Ammon's horn (tissue), 1 donor: ENCODE measurements at places on chromosomes 6 and 20.

GRCh38 chr20:47139934-47140535 is 216.5 kb downstream of the ZMYND8 start:
- DNase-seq = no peak

DNA sequence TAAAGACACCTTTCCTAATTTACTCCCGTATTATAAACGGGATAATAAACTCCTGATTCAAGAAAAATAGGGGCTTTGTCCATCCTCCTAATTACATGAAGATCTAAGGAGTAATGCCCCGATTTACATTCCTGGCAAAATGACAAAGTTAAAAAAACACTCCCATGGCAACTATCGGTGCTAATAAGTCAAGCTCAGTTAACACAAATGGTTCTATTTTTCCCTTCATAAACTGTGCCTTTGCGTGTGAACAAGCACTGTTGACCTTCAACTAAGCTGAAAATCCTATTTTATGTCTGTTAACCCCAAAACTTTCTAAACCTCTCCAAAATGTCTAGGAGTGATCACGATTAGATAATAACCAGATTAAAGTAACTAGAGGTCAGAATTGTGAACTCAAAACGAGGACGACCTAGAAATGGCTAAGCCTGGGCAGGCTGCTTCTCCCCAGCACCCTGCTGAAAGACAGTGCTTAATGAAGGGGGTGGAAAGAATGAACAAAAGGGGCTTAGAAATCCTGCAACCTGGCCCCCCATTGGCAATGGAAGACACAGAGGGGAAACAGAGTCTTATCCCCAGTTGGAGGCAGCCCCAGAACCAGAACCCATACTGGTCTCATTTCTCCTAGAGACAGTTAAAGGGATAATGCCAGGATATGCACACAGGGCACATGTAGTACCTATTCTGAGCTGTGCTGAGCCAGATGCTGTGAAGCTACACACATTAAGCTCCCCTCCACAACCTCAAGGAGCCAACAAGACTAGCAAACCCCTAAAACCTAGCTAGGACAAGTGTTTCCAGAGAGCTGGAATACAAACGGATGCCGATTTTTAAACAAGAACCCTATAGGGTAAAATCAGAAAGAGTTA is 23.0 kb downstream of the SLC23A2 start:
- DNase-seq = no peak

DNA sequence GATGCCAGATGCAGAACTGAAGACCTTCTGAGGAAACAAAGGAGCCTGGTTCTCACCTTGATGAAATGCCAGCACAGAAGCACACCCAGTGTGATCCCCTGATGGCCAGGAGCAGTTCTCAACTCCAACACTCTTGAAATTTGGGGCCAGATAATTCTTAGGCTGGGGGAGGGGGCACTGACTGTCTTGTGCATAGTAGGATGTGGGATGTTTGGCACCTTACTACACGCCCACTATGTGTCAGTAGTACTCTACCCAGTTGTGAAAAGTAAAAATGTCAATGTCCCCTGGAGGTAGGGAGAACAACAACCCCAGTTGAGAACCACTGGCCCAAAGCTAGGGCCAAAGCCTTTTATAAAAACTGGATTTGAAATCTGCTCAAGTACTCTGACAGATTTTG is 398.3 kb upstream of the ARID1B start:
- no peak for DNase-seq

DNA sequence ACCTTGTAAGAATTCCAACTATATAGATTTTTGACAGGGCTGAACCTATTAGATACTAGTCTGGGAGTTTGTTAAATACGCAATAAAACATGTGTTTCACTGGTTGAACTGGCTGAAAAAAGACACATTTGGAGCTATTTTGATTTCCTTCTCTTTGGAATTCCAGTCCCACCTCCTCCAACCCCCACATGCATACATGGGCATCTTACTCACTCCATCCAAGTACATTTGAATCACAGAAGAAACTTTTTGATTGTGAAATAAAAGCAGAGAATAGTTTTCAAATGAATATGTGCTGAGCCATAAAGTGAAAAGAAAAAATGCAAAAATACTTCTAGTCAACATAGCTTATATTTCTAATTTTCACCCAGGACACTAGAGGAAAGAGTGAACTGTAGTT is 33.9 kb upstream of the STXBP5 start:
- no peak for DNase-seq

DNA sequence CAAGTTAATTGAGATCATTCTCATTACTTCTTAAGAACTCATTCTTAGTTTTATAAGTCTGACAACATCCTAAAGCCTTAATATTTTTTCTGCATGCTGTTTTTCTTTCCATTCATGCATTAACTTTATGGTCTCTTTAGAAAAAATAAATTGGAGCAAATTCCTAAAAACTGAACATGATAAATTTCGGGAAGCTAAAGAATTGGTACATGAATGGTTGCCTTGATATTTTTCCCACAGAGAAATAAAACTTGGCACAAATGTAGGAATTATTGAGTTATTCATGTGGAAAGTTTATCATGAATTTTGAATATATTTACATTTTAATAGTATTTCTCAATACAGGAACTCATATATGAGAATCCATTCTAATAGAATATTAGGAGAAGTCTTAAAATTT is 115.9 kb downstream of the BMP5 start:
- DNase-seq = no peak

DNA sequence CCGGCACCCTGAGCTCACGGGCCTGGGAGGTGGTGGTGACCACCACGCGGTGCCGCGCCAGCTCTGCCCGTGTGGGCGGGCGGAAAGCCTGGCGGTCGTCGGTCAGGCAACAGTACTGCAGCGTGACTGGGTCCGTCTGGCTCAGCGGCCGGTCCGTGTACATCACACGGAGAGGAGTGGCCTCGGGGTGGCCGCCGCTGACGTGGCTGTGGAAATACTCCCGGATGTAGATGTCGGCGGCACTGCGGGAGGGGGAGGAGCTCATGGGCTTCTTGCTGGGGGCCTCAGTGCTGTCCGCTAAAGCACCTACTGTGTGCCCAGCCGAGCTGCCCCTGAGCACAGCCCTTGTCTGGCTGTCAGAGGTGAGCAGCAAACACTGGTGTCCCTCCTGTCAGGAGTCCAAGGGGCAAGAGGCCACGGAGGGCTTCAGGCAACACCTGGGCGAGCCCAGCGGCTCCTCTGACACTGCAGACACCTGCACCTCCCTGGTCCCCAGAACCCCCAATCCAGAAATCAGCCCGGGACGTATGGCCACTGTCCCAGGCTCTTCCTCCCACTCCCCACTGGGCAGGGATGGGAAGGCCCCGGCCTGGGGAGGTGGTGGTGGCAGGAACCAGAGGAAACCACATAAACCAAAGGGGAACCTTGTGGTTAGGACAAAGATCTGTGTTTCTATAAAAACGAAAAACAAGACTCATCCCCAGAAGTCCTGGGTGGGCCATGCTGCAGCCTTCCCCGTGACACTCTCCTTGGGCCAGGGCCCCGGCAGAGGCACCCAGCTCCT is 6.5 kb downstream of the HELZ2 start:
- DNase-seq = peak; percentile 53

GRCh38 chr6:145547594-145548335 is 187.6 kb downstream of the EPM2A start:
- peak; percentile 69 for DNase-seq

- no peak for DNase-seq
These were observed 30.5 kb downstream of the CNR1 start for GRCh38 chr6:88135578-88136114.

DNA sequence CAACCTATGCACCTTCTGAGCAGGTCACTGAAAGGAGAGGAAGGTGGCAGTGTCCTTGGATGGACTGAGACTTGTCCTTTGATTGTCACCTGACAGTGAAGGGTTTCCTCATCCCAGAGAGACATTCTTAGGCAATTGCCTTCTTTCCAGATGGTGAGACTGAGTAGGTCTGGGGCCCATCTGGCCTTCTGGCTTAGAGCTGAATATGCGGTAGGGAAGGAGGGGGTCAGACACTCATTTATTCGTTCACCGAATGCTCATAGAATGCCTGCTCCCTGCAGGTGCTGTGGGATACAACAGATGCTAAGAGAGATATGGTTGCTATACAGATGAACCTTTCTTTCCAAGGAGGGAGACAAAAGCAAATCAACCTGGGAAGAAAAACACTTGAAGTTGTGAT is 76.8 kb downstream of the BMP6 start:
- DNase-seq = no peak

DNA sequence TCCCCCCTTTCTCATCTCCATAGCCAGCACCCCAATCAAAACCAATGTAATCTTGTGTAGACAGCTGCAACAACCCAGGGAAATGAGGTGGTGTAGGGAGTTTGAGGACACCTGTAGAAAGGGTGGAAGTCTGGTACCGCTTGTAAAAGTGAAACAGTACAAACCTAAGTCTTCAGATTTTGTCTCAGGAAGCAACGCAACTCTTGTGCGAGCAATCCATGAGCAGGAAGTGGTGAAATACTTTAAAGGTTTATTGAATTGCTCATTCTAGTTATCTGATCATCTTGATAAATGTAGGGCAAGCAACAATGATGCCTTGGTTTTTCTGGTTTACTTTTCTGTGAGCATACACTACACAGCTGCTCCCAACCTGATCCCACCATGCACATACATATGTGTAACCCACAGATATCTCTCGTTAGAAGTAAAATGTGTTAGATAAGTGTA is 71.1 kb upstream of the THEMIS start:
- no peak for DNase-seq

GRCh38 chr20:56859801-56860261 is 230.7 kb downstream of the TFAP2C start:
- DNase-seq = no peak

- DNase-seq = no peak
These were observed 86.5 kb downstream of the TRMT11 start for GRCh38 chr6:126072834-126073233.

DNA sequence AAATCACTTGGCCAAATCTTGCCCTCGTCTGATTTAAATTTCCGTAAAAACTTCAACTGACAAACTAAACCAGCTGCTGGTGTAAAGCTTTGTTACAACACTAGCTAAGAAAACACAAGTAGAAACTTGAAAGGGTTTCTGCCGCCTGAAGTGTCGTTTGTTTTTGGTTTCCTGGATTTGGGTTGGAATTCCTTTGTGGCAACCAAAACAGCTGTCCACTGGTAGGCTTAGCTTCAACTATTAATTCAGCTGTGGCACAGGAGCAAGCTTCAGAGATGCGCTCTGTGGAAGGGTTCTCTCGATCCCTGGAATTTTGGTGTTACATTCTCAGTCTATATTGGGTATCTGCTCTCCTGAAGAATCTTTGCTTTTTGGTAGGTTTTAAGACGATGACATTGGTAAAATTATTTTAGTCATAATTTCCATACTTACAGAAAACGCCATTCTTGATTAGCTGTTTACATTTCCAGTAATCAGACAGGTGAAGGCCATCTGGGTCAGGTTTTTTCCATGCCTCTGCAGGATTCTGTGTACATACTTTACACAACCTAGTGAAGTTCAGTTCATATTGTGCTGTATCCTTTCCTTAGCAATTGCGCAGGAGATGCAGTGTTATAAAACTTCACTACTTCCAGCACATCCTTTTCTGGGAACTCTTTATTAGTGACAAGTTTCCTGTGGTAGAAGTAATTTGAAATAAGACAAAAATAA is 29.9 kb upstream of the SAMD3 start:
- no peak for DNase-seq

GRCh38 chr6:139204978-139205377 is 70.1 kb downstream of the HECA start:
- DNase-seq = no peak

DNA sequence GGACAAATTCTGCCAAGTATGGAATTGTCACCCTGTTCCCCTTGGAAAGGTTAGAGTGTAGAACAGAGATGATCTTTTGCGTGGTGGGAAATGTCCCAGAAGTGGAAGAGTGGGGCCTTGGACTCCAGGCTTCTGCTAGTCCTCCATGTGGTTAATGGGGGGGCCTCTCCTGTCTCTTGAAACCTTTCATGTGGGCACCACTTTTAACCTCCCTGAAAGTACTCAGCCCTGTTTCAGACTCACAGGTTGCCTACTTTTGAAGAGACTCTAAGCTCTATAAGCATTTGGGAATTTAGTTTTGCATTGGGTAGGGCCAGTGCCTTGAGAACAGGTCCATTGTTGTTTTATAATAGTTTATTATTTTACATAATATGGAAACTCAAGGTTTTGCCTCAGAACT is 17.5 kb downstream of the RREB1 start:
- no peak for DNase-seq

GRCh38 chr6:142605922-142606485 is 304.2 kb downstream of the ADGRG6 start:
- DNase-seq = no peak

GRCh38 chr20:4490606-4491280 is 231.0 kb upstream of the PRND start:
- DNase-seq = peak; percentile 61

GRCh38 chr6:22251348-22251747 is 45.5 kb downstream of the PRL start:
- no peak for DNase-seq

DNA sequence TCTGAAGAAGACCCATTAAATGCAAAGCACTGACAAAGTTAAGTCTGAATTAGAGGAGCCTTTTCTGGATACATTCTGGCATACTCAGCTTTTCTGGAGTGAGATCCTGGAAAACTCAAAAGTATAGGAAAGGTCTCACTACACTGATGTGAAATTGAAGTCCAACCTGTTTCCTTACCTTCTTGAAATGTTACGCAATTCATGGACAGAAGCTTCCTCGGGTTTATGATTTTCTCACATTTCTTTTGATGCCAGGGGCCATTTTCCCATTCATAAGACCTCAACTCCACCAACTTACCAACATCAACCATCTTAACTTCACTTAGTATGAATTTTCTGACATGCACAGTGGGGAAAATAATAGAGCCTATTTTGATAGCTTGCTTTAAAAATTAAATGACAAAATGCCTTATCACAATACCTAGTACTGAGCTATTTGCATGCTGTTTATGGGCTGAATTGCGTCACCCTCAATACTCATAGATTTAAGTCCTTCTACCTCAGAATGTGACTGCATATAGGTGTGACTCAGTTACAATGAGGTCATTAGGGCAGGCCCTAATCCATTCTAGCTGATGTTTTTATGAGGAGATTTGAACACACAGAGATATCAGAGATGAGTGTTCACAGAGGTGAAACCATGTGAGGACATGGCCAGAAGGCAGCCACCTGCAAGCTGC is 73.4 kb upstream of the RAB32 start:
- no peak for DNase-seq

DNA sequence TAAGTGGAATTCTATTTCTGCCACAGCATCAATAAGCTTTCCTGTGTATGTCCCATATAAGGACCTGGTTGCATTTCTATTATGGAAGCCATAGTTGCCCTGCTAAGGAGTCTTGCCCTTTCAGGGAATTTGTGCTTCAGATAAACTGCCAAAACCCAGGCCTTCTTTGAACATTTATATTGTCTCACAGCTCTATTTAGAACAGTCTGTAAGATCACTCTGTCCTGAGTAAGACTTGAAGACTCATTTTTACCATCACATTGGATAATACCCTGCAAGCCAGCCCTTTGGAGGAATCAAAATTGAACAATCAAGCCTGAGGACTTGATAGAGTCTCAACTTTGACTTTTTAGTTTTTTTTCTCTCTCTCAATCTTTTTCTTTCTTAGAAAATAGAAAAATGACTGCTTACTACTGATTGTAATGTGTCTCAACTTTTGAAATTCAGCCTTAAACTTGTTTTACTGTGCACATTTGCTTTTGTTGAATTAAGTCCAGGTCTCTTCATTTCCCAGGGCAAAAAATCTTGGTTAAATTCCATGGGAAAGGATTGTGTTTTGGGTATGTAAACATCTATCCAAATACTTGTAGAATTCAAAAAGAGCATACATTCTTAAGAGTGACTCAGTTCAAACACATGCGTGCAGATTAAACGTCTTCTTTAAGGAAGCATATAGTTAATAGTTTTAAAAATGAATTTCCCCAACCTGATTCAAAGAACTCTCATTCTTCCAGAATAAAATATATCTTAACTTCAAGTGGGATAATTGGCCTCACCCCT is 91.2 kb downstream of the PLCB1 start:
- no peak for DNase-seq
